ENCODE measurements at places on chromosomes 5 and 9. TPM values are rescaled to one million over a fixed set of nuclear protein-coding genes. Genes with fewer than 3 reads are reported as not detected.
A peak's percentile ranks its signal among the peaks of the same experiment; 100 is the strongest.

DNA sequence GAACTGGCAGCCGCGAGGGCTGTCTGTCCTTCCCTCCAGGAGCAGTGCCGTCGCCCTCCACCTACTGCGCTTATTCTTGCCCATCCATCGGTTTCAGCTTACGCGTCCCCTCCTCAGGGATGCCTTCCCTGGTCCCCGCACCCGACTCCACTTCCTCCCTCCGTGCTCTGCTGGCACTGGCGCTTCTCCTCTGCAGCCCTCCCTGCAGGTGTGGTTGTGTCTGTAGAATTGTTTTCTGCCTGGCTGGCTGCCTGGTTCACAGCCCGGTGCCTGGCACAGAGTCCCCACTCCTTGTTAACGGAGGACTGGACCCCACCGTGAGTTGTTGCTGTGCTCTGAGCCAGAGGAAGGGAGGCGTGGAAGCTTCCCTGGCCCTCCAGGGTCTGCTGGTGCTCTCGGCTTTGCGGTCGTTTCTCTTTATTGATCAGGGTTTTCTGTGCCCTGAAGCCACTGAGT is 5.7 kb downstream of the NTMT1 start:
- no peak for DNase-seq

DNA sequence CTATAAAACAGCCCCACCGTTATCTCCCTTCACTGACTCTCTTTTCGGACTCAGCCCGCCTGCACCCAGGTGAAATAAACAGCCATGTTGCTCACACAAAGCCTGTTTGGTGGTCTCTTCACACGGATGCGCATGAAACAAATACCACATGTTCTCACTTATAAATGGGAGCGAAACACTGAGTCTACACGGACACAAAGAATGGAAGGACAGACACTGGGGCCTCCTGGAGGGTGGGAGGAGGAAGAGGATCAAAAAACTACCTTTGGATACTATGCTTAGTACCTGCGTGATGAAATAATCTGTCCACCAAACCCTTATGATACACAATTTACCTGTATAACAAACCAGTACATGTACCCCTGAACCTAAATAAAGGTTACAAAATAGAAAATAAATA is 98.6 kb downstream of the ICE1 start:
- no peak for DNase-seq

GRCh38 chr5:80654391-80655230 is at the start of the genes DHFR and MSH3:
Gene DHFR, minus strand, starts transcription at chr5:80654983. Its CDS starts 494 bp downstream, at chr5:80654489.
Gene MSH3, plus strand, starts transcription at chr5:80654652. Its CDS starts 76 bp downstream, at chr5:80654728.
- DNase-seq: peak; percentile 94

- peak; percentile 74 for DNase-seq
Observed at GRCh38 chr5:126875303-126875785, 98.4 kb downstream of the LMNB1 start.

GRCh38 chr5:140550147-140551079 is 3.0 kb downstream of the EIF4EBP3 start:
- DNase-seq: no peak

DNA sequence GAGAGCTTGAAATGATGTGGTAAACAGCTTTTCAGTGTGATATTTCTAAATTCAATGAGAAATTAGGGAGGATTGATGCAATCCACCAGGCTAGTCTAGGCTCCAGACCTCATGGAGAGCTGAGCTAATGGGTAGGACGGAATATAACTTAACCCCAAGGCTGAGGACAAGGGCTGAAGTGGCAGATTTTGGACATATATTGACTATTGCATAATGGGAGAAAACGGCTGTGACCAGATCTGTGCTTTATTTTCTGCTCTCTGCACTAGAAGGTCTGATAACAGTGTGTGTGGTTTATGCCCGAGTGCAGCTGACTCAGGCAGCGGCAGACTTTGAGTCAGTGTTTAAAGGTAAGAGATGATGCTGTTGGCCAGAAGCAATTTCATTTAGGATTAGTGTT is 70.6 kb downstream of the ACTBL2 start:
- no peak for DNase-seq

DNA sequence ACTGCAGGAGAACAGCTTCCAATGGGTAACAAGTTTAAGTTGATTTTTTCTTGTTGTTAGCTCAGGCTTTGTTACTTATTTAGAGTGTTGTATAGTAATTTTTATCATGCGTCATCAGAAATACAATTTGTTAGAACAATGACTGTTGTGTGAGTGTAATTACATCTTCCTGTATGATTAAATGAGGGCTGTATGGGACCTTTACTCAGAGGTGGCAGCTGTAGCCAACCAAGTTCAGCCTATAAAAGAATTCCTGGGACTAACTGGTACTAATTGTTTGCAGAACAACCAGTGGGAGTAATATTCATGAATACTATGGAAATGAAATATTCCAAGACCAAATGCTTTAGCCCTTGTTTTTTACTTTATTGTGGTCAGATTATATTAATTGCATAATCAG is 30.8 kb upstream of the TJP2 start:
- no peak for DNase-seq

DNA sequence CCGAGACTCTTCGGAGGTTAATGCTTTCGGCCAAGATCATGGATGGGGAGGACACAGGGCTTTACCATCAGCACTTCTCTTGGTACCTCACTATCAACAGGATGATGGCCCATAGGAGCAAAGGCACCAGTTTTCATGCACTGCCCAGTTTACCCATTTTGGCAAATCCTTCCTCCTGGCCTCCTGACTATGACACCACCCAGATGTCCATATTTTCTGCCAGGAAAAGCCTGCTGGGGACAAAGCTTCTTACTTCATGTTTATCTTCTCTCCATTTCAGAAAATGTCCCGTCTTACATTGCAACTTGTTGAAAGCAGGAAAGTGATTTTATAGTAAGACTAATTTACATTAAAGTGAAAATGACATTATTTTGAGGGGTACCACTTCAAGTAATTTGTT is 61.4 kb upstream of the GAS1 start:
- DNase-seq: no peak

- DNase-seq: peak; percentile 42
Observed at GRCh38 chr9:92970467-92970923, 23.2 kb downstream of the FGD3 start.

DNA sequence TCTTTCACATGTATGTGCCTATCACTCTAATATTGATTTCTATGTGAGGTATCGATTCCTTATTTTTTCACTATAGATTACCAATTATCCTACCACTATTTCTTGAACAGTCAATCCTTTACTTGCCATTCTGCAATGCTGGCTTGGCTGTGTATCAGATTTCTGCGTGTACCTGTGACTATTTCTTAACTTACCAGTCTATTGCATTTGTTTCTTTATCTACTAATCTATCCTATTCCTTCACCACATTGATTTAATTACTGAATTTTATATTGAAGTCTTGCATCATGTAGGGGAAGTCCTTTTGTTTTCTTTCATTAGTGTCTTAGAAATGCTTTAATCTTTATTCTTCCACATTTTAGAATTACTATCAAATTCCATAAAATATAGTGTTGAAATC is 684.8 kb downstream of the LRRC70 start:
- no peak for DNase-seq

DNA sequence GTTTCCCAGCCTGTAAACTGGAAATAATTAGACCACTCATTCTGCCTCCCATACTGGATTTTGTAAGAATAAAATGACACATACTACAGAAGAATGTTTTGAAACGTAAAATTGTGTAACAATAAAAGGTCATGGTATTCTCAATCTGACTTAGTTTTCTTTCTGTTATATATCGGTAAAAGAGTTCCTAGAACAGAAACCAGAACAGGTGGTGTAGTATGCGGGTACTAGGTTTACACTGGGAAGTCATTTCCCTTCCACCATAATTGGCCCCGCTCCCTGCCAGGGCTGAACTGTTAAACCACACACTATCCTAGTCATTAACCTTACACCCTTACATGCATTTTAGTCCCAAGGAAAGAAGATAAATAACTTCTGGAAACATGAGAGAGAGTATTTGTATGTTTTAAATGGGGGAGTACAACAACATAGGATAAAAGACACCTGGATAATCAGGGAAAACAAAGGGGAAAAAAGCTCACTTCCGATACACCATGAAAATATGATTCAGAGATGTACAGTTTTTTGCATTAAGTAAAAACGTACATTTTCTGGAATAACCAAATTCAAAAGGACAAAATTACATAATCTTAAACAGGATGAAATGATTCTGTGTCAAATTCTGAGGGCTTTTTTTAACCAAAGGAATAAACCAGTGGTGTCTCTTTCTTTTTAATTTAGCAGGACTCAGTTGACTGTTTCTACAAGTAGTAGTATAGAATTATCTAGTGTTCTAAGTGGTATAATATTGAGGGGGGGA is 199.7 kb downstream of the GLIS3 start:
- no peak for DNase-seq

- DNase-seq: no peak
Observed at GRCh38 chr5:94944160-94944559, 325.7 kb downstream of the SLF1 start.

DNA sequence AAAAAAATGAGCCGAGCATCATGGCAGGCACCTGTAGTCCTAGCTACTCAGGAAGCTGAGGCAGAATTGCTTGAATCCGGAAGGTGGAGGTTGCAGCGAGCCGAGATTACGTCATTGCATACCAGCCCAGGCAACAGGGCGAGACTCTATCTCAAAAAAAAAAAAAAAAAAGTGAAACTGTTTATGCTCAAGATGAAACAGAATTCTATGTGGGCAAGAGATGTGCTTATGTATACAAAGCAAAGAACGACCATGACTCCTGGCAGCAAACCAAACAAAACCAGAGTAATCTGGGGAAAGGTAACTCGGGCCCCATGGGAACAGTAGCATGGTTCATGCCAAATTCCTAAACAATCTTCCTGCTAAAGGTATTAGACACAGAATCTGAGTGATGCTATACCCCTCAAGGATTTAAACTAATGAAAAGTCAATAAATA is 32.6 kb upstream of the PLAC8L1 start:
- peak; percentile 3 for DNase-seq

GRCh38 chr5:149221326-149221725 is 50.3 kb upstream of the AFAP1L1 start:
- DNase-seq: no peak

DNA sequence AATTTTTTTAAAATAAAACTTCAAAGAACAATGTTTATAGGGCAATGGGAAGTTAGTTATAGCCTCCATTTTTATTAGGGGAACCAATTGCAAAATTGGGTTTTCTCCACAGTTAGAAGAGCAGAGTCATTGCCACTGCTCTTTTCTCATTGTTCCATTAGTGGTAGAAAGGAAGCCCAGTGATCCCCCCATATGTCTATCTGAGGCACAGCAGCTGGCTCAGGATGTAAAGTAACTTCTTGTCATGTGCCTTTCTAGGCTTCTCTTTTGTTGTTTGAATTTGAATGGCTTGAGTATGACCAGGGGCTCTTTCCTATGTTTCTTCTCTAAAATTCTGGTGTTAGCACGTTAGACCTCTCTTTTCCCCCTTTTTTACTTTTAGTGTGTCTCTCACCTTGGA is 61.2 kb downstream of the UBAP1 start:
- DNase-seq: no peak

- DNase-seq: no peak
Observed at GRCh38 chr5:1771149-1772065, 28.2 kb downstream of the MRPL36 start.

DNA sequence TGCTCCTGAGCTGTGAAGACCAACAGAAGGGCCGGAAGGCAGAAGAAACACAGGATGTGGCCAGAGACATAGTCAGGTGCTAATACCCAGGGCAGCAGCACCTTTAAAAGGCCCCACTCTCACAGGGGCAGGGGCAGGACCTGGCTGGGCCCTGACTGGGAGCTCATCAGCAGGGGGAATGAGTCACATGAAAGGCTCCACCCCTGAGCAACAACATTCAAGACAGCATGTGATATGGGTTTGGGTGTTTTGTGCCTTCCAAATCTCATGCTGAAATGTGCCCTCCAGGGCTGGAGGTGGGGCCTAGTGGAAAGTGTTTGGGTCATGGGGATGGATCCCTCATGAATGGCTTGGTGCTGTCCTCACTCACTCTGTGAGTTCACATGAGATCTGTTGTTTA is 181.7 kb downstream of the ERCC6L2 start:
- no peak for DNase-seq

- DNase-seq: peak; percentile 21
Observed at GRCh38 chr9:19660019-19660418, 128.8 kb downstream of the SLC24A2 start.

- no peak for DNase-seq
Observed at GRCh38 chr5:127846884-127847283, 143.7 kb downstream of the CCDC192 start.

DNA sequence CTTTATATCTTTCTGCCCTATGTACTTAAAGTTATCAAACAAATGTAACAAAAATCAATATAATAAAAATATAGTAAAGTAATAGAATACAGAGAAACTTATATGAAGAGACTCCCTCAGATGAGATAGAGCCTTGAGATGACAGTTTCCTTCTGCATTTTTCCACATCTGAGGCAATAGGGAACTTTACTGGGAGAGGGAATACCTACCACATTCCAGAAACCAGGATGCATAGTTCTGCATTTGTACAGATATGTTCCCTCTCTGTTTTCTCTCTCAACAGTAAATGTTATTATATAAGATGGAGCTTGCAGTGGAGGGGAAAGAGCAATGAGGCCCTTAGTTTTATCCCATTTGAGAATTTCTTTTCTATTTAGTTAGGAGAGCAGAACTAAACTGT is 109.6 kb upstream of the KCNN2 start:
- DNase-seq: no peak

DNA sequence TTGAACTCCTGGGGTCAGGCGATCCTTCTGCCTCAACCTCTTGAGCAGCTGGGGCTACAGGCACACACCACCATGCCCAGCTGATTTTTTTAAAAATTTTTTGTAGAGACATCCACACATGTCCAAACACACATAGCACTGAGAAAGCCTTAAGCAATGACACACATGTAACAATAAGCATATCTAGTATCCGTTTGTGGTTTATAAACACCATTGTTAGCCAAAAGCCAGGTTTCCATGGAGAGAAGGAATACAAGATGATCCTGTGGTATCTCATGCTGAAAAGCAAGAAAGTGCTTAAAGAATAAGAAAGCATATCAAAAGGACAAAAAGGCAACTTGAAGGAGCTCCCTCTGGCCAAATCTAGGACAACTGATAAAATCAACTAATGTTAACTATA is 29.7 kb upstream of the SLC1A3 start:
- DNase-seq: no peak

DNA sequence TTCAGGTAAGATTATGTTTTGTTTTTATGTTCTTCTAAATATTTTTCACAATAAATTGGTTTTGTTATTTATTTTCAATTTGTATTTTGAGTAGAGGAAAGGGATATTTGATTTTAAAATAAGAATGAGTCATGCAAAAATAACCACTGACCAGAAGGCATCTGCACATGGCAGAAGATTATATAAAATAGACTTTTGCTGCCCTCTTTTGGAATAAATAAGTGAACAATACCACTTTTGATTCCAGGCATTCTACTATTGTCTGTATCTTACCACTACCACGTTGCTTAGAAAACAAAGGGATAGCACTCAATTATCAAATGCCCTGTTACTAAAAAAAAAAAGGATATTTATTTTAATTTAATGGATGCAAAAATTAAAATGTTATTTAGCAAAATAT is 227.3 kb upstream of the ITGA1 start:
- DNase-seq: peak; percentile 28

GRCh38 chr5:170551076-170551475 is 47.3 kb downstream of the KCNIP1 start:
- DNase-seq: no peak

The SNCB gene
- not detected for total RNA-seq

The MARVELD2 gene
- 3.2 TPM for total RNA-seq

The PTPN3 gene
- 5.9 TPM for total RNA-seq

The FOXD4L6 gene
- not detected for total RNA-seq

The NIM1K gene
- total RNA-seq: 1.0 TPM

The LECT2 gene
- total RNA-seq: not detected

The GMCL2 gene
- not detected for total RNA-seq

The TRIM52 gene
- 8.0 TPM for total RNA-seq

Measured in tongue (tissue), 3 donors.